ENCODE measurements at places on chromosomes 11 and 22. TPM values are rescaled to one million over a fixed set of nuclear protein-coding genes. Genes with fewer than 3 reads are reported as not detected.
A peak's percentile ranks its signal among the peaks of the same experiment; 100 is the strongest.

APOA1 gene
- not detected for total RNA-seq

TRPC6 gene
- not detected for total RNA-seq

GRCh38 chr11:72732329-72732728 lies 19.9 kb downstream of the ARAP1 start:
- DNase-seq: no peak

DNA sequence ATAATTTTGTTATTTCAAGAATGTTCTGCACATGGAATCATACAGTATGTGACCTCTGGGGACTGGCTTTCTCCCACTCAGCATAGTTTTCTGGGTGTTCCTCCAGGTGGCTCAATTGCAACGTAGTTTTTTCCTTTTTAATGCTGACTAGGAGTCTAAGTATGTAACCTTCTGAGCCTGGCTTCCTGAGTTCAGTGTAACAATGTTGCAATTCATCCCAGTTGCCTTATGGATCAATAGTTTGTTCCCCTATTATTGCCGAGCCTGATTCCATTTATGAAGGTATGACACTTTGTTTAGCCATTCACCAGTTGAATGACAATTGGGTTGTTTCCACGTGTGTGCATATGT lies 128.3 kb downstream of the CRYBB2 start:
- DNase-seq: no peak

GRCh38 chr11:126090452-126090851 lies 27.8 kb upstream of the CDON start:
- no peak for DNase-seq

DNA sequence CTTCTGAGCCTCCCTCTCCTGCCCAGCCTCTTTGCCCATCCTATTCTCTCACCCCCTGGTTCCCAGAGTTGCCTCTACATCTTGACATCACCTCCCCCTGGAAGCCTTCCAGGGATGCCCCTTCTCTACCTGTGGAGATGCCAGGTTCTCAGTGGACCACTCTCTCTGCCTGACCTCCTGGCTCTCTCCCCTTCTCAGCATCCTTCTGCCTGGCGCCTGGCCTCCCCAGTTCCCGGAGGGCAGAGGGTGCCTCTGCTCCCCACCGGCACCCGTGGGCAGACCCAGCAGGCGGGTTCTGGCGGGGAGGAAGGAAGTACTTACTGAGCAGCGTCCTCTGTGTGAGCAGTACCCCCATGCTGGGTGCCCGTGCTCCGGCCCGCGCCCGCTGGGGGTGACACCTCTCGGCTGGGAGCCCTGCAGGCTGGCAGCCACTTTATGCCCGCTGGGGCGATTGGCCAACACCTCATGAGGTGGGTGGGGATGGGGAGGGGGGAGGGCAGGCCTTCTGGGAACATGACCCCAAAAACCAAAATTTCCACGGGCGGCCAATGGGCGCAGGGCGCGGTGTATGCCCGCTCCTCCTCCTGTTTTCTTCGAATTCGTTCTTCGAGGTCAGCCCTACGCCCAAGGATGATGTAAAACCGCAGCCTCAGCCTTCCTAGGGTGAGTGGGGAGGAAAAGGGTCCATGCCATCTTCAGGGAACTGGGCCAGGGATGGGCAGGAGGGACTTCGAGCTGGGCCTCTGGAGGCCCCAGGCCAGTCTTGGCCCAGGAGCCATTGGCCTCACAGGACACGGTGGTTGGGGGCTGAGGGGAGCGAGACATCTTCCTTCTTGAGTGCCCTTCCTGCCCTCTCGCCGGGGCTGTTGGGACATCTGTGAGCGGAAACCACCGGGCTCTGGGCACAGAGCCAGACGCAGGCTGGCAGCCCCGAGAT lies at the start of gene OSM:
Gene OSM, minus strand, starts transcription at position 407 of the 937 bp plus-strand sequence. Its CDS starts 52 bp downstream, at position 355.
- DNase-seq: peak; percentile 85

GRCh38 chr22:46673662-46674236 lies 53.6 kb downstream of the GRAMD4 start:
- DNase-seq: no peak

DNA sequence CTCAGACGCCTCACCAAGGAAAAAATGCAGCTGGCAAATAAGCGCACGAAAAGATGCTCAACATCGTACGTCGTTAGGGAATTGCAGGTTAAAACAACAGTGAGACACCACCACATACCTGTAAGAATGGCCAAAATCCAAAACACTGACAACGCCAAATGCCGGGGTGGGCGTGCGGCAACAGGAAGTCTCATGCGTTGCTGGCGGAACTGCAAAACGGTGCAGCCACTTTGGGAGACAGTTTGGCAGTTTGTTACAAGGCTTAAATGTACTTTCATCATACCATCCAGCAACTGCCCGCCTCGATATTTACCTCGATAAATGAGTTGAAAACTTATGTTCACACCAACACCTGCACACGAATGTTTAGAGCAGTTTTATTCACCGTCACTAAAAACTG lies 7.5 kb upstream of the CTSD start:
- no peak for DNase-seq

Measured in natural killer cell treated with Interleukin-12 subunit alpha and Interleukin-12 subunit beta and Interleukin-15 and Interleukin-18, amount 100 ng/mL, for 72 hours (primary cell).